Esophagus squamous epithelium (tissue), 5 donors: ENCODE measurements at places on chromosomes 5 and 9. TPM values are rescaled to one million over a fixed set of nuclear protein-coding genes. Genes with fewer than 3 reads are reported as not detected.

- no peaks in the 10 kb centered on the region for H3K27me3 ChIP-seq
- H3K36me3 ChIP-seq: no peaks in the 10 kb centered on the region
- DNase-seq: no peak
- H3K4me3 ChIP-seq: no peak overlapping the region
- H3K27ac ChIP-seq: no peak overlapping the region
- H3K4me1 ChIP-seq: peaks cover 9% of the 10 kb centered on the region
These were observed 195.6 kb downstream of the KIAA0825 start for GRCh38 chr5:94422812-94423211.

DNA sequence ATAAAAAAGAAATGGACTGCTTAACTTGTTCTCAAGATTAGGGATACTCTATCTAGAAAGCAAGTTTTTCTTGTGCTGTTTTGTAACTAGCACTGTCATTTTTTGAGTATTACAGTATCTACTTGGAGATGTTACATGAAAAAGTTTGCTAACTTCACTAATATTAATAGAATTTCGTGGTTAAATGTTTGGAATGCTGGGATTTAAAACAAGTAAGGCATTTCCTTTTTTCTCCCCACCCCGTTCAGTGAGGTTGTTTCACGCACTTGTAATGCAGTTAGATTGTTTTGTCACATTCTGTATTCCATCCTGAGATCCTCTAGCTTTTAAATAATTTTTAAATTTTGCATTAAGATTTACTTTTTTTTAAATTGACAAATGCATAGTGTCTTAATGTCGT lies 20.0 kb upstream of the TEK start:
- H3K27me3 ChIP-seq: no peaks in the 10 kb centered on the region
- no peak overlapping the region for H3K27ac ChIP-seq
- peaks cover 9% of the 10 kb centered on the region for H3K4me1 ChIP-seq
- no peak overlapping the region for H3K4me3 ChIP-seq
- DNase-seq: no peak

- no peak overlapping the region for H3K4me3 ChIP-seq
- no peaks in the 10 kb centered on the region for H3K36me3 ChIP-seq
- no peak overlapping the region for H3K27ac ChIP-seq
- H3K27me3 ChIP-seq: no peaks in the 10 kb centered on the region
- no peaks in the 10 kb centered on the region for H3K4me1 ChIP-seq
These were observed 183.9 kb downstream of the BARX1 start for GRCh38 chr9:93771276-93771675.

The TSLP gene
- 2.4 TPM for total RNA-seq

DNA sequence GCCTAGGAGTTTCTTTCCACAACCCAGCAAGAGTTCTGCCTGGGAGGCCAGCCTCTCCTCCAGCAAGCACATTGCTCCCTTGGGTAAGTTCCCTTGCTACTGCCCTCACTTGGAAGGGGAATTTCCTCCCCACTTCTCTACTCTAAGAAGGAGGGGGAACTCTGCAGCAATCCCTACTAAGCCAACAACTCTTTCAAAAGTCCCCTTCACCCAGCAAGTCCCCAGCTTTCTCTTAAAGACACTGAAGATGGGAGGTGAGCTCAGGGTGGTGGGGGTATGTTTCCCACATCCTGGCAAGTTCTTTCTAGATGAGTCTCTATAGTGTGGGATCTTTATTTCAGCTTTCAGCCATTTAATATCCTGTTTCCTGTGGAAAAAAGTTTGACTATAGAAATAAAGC lies 49.0 kb downstream of the PDE8B start:
- H3K27ac ChIP-seq: no peak overlapping the region
- H3K4me3 ChIP-seq: no peak overlapping the region
- DNase-seq: no peak
- no peaks in the 10 kb centered on the region for H3K36me3 ChIP-seq
- H3K4me1 ChIP-seq: no peaks in the 10 kb centered on the region

The POLK gene
- 13.7 TPM for total RNA-seq

DNA sequence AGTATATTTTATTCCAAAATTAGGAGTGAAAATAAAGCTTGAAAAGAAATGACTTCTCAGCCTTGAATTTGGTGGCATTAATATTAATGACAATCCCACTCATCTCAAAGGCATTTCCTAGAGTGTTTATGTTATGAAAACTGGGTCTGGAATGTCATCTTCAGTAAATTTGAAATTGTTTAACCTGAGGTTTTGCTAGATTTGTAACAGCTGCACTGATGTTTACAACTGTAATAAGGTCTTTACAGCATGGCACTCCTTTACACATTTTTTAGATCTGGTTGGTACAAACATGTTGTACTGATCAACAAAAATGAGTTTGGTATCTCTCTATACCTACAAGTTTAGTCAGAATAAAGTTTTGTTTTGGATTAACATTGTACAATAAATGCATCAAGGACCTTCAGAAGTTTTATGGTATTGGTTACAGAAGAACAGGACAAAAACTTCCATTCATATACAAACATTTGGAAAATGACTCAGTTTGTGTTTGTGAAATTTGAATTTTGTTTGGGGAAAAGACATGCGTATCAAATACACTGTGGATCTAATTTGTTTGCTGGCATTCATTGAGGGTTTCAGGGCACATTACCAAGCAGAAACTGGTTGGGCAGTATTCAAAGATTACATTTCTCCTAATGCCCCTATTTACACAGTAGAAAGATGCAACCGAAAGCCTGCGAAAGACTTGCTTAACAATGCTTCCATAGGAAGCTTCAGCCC lies 11.6 kb downstream of the FANCC start:
- no peaks in the 10 kb centered on the region for H3K4me1 ChIP-seq
- no peak for DNase-seq
- H3K27me3 ChIP-seq: no peaks in the 10 kb centered on the region
- H3K27ac ChIP-seq: no peak overlapping the region

The PRR7 gene
- 5.7 TPM for total RNA-seq

- H3K36me3 ChIP-seq: no peaks in the 10 kb centered on the region
- no peaks in the 10 kb centered on the region for H3K27me3 ChIP-seq
- H3K4me3 ChIP-seq: no peak overlapping the region
- peaks cover 40% of the 10 kb centered on the region for H3K4me1 ChIP-seq
- H3K27ac ChIP-seq: peak overlapping the region; percentile 69
- DNase-seq: no peak
These were observed 47.5 kb downstream of the SLC22A5 start for GRCh38 chr5:132417010-132417439.

The PCDHA6 gene
- 0.21 TPM for total RNA-seq

GRCh38 chr9:93031629-93032430 lies 26.7 kb upstream of the SUSD3 start:
- H3K4me3 ChIP-seq: no peak overlapping the region
- H3K4me1 ChIP-seq: peaks cover 7% of the 10 kb centered on the region
- no peak overlapping the region for H3K27ac ChIP-seq

GRCh38 chr5:62596096-62596495 lies 17.5 kb downstream of the LRRC70 start:
- no peaks in the 10 kb centered on the region for H3K4me1 ChIP-seq
- H3K27ac ChIP-seq: no peak overlapping the region
- no peak for DNase-seq
- H3K4me3 ChIP-seq: no peak overlapping the region
- H3K27me3 ChIP-seq: no peaks in the 10 kb centered on the region

The ZNF483 gene
- total RNA-seq: 0.23 TPM

The PCDHGA3 gene
- total RNA-seq: 1.5 TPM

DNA sequence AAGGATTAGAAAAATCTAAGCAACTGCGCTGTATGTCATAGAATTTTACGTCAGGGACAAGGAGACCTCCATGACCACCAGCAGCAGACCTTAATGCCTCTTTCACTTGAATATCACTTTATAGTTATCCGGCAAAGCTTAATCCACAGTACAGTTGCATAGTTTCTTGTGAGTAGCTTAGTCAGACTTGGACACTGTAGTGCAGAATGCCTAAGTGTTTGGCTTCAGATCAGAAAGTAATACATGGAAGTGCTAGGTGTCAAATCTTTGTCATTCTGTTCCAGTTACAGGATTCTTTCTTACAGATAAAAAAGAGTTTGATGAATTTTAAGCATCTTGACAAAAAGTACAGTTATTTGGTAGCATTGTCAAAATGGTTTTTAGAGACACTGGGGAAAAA lies 239.9 kb upstream of the PAPPA start:
- no peaks in the 10 kb centered on the region for H3K4me1 ChIP-seq
- H3K36me3 ChIP-seq: no peaks in the 10 kb centered on the region
- no peaks in the 10 kb centered on the region for H3K27me3 ChIP-seq
- no peak overlapping the region for H3K27ac ChIP-seq
- DNase-seq: no peak
- H3K4me3 ChIP-seq: no peak overlapping the region

DNA sequence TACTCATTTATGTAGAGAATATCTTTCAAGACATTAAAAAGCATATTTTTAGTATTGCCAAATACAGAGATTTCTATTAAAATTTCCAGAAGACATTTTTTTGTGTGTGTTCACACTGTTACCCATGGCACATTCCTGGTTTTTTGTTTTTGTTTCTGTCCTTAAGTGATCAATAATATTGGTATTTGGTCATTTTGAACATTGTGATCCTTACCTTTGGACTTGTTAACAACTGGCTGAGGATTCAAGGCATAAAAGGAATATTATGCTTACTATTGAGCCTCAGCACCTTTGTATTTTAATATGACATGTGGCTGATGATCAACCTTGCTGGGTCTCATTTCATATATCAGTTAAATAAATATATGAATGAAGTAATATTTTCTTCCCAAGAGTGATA lies 41.9 kb downstream of the ITGA1 start:
- H3K4me3 ChIP-seq: no peak overlapping the region
- H3K36me3 ChIP-seq: no peaks in the 10 kb centered on the region
- no peak for DNase-seq
- H3K27me3 ChIP-seq: no peaks in the 10 kb centered on the region

- H3K27me3 ChIP-seq: no peaks in the 10 kb centered on the region
- H3K36me3 ChIP-seq: no peaks in the 10 kb centered on the region
- no peaks in the 10 kb centered on the region for H3K4me1 ChIP-seq
- H3K27ac ChIP-seq: no peak overlapping the region
- no peak overlapping the region for H3K4me3 ChIP-seq
- no peak for DNase-seq
These were observed 167.7 kb upstream of the RPS23 start for GRCh38 chr5:82445726-82446335.

GRCh38 chr5:123500471-123500870 lies 11.5 kb upstream of the CSNK1G3 start:
- H3K4me1 ChIP-seq: peaks cover 23% of the 10 kb centered on the region
- H3K27me3 ChIP-seq: no peaks in the 10 kb centered on the region
- no peak for DNase-seq

DNA sequence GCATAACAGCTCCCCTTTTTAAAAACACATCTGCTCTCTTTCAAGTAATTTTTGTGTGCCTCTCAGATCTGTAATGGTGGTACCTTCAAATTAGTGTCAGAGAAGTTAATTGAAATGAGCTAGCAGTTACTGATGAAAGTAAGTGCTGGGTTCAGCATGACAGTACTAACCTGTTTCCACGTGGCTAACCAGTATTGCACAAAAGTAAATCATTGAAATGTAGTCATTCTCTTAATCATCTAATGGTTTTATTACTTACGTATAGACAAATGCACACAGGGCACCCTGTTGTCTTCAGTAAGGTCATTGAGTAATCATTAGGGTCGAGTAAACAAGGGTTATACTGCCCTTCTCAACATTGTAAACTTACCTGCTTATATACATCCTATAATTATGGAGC lies 157.8 kb upstream of the PRR16 start:
- DNase-seq: no peak
- no peaks in the 10 kb centered on the region for H3K27me3 ChIP-seq
- H3K36me3 ChIP-seq: no peaks in the 10 kb centered on the region
- no peak overlapping the region for H3K27ac ChIP-seq

The ITK gene
- total RNA-seq: 5.1 TPM

GRCh38 chr5:79513308-79513703 lies 628 bp downstream of the HOMER1 start:
- peak overlapping the region; percentile 96 for H3K27ac ChIP-seq
- no peak for DNase-seq
- no peaks in the 10 kb centered on the region for H3K4me1 ChIP-seq
- H3K27me3 ChIP-seq: no peaks in the 10 kb centered on the region
- H3K4me3 ChIP-seq: peak overlapping the region; percentile 98
- no peaks in the 10 kb centered on the region for H3K36me3 ChIP-seq

DNA sequence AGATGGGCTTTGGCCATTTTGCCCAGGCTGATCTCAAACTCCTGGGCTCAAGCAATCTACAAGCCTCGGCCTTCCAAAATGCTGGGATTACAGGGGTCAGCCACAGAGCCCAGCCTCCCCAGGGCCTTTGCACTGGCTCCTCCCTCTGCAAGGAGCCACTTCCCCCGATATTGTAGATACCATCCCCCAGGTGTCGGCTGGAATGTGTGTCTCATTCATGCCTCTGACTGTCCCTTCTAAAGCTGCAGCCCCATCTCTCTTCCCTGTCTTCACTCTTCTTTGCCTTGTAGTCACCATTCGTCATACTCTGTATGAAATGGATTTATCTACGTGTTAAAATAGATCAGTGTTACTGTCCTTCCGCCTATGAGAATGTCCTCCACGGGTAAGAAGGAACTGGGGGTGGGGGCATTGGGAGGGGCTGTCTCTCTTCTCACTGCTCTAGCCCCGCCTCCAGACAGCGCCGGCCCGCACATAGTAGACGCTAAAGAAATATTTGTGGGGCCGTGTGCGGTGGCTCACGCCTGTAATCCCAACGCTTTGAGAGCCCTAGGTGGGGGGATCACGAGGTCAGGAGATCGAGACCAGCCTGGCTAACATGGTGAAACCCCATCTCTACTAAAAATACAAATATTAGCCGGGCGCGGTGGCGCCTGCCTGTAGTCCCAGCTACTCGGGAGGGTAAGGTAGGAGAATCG lies 68.5 kb downstream of the LMX1B start:
- DNase-seq: no peak
- peaks cover 7% of the 10 kb centered on the region for H3K4me1 ChIP-seq
- H3K4me3 ChIP-seq: no peak overlapping the region
- H3K36me3 ChIP-seq: no peaks in the 10 kb centered on the region
- peaks cover 18% of the 10 kb centered on the region for H3K27me3 ChIP-seq
- no peak overlapping the region for H3K27ac ChIP-seq

The SNCB gene
- not detected for total RNA-seq

DNA sequence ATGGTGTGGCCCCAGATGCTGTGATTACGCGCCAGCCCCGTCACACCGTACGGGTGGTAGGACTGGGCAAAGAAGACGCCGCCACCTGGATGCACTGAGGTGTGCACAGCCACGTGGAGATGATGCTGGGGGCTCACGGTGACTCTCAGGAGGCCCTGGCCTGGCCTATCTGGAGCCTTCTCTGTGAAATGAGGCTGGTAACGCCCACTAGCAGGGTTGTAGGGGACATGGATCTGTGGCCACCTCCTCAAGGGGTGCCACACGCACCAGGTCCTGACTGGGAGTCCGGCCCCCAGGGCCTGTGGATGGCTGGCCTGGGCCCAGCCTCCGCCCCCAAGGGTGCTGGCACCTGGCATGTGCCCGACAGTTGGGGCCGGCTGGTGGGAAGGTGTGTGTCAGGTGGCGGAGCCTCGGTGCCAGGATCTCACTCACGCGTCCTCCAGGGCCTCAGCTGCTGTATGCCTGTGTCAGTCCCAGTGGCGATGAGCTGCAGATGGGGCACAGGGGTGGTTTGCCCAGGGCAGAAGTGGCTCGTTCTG lies 32.4 kb downstream of the NEK6 start:
- peak overlapping the region; percentile 32 for H3K27ac ChIP-seq
- no peaks in the 10 kb centered on the region for H3K36me3 ChIP-seq
